ENCODE measurements at places on chromosomes 6 and 20.

DNA sequence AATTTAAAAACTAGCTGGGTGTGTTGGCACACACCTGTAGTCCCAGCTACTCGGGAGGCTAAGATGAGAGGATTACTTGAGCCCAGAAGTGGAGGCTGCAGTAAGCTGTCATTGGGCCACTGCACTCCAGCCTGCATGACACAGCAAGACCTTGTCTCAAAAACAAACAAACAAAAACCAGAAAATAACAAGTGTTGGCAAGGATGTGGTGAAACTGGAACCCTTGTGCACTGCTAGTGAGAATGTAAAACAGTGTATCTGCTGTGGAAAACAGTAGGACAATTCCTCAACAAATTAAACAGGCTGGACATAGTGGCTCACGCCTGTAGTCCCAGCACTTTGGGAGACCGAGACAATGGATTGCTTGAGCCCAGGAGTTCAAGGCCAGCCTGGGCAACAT is 3.5 kb downstream of the UQCC1 start:
- no peak for DNase-seq

- DNase-seq, result no peak
Observed at GRCh38 chr6:21826023-21826422, 232.5 kb downstream of the SOX4 start.

DNA sequence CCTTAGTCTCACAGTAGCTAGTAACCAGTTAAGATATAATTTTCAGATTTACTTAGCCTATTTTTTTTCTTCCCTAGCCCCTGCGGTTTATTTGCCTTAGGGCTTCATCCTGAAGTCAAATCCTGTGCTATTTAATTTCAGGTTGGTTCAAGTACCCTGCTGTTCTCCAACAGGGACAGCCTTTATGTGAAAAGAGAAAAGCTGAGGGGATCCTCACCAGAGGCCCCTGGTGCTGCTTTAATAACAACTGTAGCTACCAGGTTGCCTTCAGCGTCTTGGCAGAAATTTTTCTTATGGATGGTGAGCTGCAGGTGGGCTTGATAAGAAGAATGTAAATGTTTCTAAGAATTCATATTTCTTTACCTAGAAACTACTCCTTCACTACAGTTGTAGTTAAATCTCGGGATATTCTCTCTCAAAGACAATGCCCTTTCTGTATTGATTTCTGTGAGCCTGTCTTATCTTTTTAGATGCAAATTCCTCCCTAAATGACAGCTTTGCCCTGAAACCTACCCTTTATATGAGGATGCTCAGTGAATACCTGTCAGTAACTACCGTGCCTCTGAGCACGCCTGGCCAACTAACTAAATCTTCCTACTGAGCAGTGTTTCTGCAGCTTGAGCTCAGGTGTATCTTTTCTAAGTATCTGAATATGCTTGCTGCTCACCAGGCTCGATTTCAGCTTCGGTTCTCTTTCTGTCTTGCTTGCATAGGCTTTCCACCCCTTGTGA is 320.5 kb downstream of the MMUT start:
- no peak for DNase-seq

- no peak for DNase-seq
Observed at GRCh38 chr6:35780719-35781118, at the start of gene CLPSL1. Gene CLPSL1 (plus strand): TSS chr6:35781019. CDS start chr6:35781111, 92 bp downstream.

- DNase-seq, result no peak
Observed at GRCh38 chr20:59948828-59949720, 8.9 kb downstream of the FAM217B start.

DNA sequence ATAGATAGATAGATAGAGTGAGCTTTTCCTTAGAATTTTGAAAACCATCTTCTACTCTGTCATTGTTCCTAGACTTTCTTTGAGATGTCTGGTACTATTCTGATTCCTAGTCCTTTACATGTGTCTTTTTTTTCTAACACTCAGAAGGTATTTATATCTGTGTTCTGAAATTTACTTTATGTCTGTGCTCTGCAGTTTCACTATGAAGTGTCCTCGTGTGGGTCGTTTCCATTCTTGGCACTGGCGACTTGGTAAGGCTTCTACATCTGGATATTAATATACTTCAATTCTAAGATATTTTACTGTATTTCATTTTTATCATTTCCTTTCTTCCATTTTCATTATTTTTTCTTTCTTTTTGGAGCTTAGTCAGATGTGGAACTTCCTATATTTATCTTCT is 87.0 kb downstream of the FHL5 start:
- DNase-seq, result no peak

DNA sequence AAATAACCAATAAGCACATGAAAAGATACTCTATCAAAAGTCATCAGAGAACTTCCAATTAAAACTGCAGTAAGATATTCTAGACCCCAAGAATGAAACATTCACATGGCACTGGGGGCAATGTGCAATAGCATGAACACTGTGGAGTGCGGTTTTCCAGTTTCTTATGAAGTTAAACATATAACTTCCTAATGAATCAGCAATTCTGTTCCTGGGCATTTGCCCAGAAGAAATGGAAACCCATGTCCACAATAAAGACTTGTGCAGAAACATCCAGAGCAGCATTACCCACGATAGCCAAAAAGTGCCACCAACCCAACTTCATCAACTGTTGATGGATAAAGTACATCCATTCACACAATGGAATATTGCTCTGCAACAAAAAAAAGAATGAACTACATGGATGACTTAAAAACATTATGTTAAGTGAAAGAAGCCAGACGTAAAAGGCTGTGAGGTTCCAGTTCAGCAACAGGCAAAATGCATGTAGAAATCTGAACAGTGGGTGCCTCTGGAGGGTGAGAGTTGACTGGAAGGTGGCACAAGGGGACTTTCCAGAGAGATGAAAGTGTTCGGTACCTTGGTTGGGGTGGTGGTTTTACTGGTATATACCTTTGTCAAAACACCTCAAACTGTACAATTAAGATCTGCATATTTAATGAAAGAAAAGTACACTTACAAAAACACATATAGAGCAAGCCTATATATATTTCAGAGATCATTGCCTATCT is 207.2 kb upstream of the ECI2 start:
- DNase-seq, result no peak

- DNase-seq, result no peak
Observed at GRCh38 chr6:14228571-14228970, 111.0 kb downstream of the CD83 start.

- DNase-seq, result no peak
Observed at GRCh38 chr20:11522366-11522741, 395.3 kb upstream of the BTBD3 start.

DNA sequence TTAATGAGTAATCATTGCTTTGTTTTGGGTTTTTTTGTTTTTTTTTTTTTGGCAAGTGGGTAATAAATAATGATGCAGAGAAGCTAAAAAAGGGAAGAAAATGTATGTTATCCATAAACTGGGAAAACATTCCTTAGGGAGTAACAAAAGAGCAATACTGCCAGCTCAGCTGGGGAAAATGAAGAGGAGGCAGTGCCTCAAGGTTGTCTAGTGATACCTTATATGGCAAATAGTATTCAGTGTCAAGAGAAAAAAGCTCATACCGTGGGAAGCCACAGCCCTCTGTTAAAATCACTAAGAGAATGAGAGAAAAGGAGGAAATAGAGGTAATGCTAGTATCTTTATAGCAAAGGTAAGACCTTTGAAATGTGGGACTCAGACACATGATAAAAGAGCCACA is 47.1 kb upstream of the SMLR1 start:
- no peak for DNase-seq

GRCh38 chr6:15673666-15674065 is 10.8 kb upstream of the DTNBP1 start:
- DNase-seq, result no peak

GRCh38 chr6:112938650-112939049 is 591.5 kb downstream of the RFPL4B start:
- DNase-seq, result no peak

DNA sequence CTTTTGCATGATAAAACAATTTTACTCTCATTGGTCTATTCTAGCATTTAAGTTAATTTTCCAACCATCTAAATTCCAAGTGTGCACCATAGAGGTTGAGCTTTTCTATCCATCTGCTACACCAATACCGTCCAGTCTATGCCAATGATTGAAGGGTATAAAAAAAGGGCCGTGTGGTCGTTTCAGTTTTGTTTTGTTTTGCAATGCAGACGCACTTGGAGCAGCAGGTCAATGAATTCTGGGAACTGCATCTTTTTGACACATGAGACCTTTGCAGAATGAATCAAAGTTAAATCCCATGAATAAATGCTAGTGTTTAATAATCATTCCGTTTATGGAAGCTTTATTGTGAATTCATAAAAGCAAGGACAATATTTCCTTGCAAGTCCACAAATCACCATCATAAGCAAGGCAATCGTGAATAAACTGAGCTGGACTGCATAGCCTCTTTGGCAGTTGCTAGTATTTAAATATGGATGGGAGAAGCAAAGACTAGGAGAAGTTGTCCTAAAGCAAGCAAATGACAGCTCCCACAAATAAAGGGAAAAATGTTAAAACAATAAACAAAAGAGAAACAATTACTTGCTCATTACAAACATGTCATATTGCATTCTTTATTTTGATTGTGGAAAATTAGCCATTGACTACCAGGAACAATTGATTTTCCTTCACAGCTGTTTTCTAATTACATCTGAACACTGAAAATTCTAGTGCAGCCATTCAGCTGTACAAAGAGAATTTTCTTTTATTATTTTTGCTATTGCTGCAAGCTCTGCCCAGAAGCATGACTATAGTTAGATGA is 649.7 kb upstream of the GJE1 start:
- no peak for DNase-seq

GRCh38 chr6:142952614-142953013 is 7.6 kb upstream of the HIVEP2 start:
- DNase-seq, result no peak

- DNase-seq, result no peak
Observed at GRCh38 chr6:165744555-165745228, 81.7 kb upstream of the PDE10A start.

DNA sequence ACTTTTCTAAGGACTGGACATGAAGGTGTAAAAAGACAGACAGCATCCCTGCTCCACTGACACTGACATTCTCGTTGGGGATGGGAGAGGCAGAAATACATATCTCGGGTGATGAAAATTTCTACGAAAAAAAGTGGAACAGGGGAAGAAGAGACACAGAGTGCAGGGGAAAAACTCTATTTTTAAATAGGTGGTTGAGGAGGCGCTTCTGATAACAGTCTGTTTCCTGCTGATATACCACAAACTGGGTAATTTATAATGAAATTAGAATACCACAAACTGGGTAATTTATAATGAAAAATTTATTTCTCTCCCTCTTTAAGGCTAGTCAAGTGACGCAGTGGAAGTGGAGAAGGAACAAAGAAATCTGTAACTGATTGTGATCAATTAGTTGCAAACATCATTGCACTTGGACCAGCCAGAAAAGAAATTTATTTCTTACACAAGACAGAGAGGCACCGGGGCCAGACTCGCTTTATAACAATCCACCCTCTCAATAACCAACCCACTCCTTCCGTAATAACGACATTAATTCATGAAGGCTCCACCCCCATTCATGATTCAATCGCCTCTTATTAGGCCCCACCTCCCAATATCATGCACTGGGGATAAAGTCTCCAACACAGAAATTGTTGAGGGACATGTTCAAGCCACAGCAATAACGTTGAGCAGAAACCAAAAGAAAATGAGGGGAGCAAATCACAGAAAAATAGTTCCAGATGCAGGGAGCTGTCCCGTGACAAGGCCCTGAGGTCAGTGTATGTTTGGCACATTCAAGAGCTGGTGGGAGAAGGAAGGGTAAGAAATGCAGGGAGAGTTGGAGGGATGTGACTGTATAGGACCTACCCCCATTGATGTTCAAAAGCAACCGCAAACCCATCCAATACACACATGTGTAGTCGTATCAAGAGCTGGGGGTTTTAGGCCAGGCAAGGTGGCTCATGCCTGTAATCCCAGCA is 6.6 kb upstream of the SRSF6 start:
- DNase-seq, result no peak

DNA sequence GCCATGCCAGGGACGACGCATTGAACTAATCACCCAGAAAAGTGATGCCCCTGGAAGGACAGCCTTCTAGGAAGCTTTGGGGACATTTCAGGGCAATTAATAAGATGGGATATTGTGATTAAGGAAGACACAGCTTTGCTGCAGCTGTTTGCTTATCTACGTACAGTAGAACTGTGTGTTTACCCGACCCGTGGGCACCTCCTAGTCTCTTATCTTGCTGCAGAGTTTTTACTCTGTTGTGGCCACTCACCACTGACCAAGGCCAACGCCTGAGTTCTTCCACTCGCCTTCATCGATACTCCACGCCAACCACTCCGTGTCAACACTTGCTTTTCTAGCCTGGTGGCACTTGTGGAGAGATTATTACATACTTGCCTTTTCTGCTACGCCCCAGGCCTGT is 105.9 kb upstream of the MLN start:
- no peak for DNase-seq

DNA sequence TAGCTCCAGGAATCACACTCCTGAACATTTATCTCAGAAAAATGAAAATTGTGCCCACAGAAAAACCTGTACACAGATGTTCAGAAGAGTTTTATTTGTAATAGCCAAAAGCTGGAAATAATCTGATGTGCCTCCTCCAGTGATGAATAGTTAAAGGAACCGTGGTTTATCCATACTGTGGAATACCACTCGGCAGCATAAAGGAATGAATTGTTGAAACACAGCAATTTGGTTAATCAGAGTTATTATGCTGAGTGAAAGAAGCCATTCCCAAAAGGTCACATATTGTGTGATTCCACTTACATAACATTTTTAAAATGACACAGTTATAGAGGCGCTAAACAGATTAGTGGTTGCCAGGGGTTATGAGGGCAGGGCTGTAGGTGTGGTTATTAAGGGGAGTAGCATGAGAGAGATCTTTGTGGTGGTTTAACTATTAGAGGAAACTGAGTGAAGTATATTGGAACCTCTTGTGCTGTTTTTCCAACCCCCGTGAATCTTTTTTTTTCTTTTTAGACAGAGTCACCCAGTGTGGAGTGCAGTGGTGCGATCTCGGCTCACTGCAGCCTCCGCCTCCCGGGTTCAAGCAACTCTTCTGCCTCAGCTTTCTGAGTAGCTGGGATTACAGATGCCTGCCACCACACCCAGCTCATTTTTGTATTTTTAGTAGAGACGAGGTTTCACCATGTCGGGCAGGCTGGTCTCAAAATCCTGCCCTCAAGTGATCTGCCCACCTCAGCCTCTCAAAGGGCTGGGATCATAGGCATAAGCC is 26.2 kb downstream of the PSMF1 start:
- DNase-seq, result no peak

GRCh38 chr6:88709819-88710246 is 253.6 kb downstream of the RNGTT start:
- no peak for DNase-seq

DNA sequence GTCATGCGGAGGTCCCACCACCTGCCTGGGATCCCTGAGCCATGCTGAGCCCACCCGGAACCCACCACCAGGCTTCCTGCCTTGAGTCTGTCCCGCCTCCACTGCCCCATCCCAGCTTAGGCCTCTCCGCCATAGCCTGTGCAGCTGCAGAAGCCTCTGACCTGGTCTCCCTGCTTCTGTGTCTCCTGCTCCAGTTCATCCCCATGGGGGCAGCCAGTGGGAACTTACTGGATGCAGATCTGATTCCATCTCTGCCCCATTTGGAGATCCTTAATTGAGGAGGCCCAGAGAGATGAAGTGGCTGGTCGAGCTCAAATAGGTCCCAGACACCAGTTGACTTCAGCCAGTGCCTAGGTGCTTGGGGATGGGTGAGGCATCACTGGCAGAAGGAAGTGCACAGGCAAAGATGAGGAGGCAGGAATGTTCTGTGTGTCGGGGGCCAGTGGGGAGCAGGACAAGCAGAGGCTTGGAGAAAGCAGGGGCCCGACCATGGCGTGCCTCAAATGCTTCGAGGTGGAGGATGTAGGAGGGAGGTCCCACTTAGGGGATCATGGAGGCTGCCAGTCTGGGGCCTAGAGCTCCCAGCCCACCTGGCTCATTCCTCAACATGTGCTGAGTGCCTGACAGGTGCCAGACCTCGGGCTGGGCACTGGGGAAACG is 112.8 kb downstream of the TOX2 start:
- DNase-seq, result no peak

GRCh38 chr20:15288106-15288505 is 950.7 kb upstream of the FLRT3 start:
- DNase-seq, result no peak
